GM23248 (cell line): ENCODE measurements at places on chromosomes 6 and 20. TPM values are rescaled to one million over a fixed set of nuclear protein-coding genes. Genes with fewer than 3 reads are reported as not detected.

DNA sequence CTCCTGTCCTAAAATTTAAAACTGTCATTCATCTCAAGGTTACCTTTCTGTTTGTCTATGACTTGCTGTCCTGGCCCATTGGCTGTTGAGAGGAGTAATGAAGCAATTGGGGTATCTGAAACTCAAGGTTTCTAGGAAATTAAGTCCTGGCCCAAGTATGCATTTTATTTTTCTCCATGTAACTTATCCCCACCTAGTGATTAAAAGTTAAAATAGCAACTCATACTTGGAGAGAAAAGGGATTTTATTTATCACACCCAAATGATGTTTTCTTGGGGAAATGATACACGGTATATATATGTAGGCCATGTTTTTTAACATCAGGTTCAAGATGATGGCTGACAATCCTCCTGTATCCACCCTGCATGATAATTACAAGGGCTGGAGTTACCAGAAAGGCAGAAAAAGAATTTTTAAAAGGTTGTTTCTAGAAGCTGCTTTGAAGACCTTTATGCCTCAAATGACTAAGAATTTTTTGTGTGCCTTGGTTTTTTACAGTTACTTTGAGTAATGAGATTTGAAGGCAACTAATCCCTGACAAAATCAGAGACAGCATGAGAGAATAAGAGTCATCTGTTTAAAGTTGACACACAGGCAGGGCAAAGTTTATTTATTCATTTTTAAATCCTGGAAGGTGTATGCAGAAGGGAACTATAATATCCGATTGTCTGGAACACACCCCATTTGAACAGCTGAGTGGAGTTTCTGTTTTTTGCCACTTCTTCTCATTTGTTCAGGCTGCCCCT is 28.9 kb upstream of the C6orf58 start:
- no peaks in the 10 kb centered on the region for H3K27me3 ChIP-seq
- H3K4me3 ChIP-seq, result no peak overlapping the region
- H3K4me1 ChIP-seq, result peaks cover 12% of the 10 kb centered on the region

- no peaks in the 10 kb centered on the region for H3K36me3 ChIP-seq
- H3K27me3 ChIP-seq, result no peaks in the 10 kb centered on the region
- H3K4me3 ChIP-seq, result no peak overlapping the region
- no peaks in the 10 kb centered on the region for H3K4me1 ChIP-seq
- no peak for DNase-seq
Measured at GRCh38 chr6:114153448-114153847, 182.5 kb upstream of the HDAC2 start.

- H3K4me1 ChIP-seq, result peaks cover 22% of the 10 kb centered on the region
- DNase-seq, result peak; percentile 95
- H3K27ac ChIP-seq, result peak overlapping the region; percentile 88
- no peaks in the 10 kb centered on the region; the same call in 1 of the 2 replicates for H3K36me3 ChIP-seq
- no peaks in the 10 kb centered on the region for H3K27me3 ChIP-seq
Measured at GRCh38 chr6:3281631-3282475, 23.1 kb downstream of the PSMG4 start.

- H3K27me3 ChIP-seq, result no peaks in the 10 kb centered on the region
- H3K36me3 ChIP-seq, result peaks cover 24% of the 10 kb centered on the region
- peak; percentile 33 for DNase-seq
- H3K27ac ChIP-seq, result no peak overlapping the region
Measured at GRCh38 chr6:117600008-117600743, 2.1 kb downstream of the GOPC start.

- no peaks in the 10 kb centered on the region for H3K36me3 ChIP-seq
- no peak overlapping the region for H3K27ac ChIP-seq
- no peaks in the 10 kb centered on the region for H3K27me3 ChIP-seq
- DNase-seq, result peak; percentile 43
Measured at GRCh38 chr20:22248051-22248667, 336.2 kb downstream of the FOXA2 start.

The SLC22A1 gene
- total RNA-seq, result not detected in 2 replicates

- H3K36me3 ChIP-seq, result no peaks in the 10 kb centered on the region
- no peak for DNase-seq
- H3K4me1 ChIP-seq, result no peaks in the 10 kb centered on the region
- H3K27me3 ChIP-seq, result peaks cover 11% of the 10 kb centered on the region; the same call in 1 of the 2 replicates
- no peak overlapping the region for H3K27ac ChIP-seq
- H3K4me3 ChIP-seq, result no peak overlapping the region
Measured at GRCh38 chr6:82687855-82688254, 324.2 kb downstream of the TPBG start.
